ENCODE measurements at places on chromosomes 4 and X. TPM values are rescaled to one million over a fixed set of nuclear protein-coding genes. Genes with fewer than 3 reads are reported as not detected.

The PARM1 gene
- total RNA-seq, result 1.6 TPM

The SPACA5 gene
- total RNA-seq, result not detected

The HGFAC gene
- not detected for total RNA-seq

The CXorf65 gene
- not detected for total RNA-seq

The MTCP1 gene
- 1.4 TPM for total RNA-seq

The SMIM31 gene
- not detected for total RNA-seq

The MAB21L2 gene
- 38.3 TPM for total RNA-seq

DNA sequence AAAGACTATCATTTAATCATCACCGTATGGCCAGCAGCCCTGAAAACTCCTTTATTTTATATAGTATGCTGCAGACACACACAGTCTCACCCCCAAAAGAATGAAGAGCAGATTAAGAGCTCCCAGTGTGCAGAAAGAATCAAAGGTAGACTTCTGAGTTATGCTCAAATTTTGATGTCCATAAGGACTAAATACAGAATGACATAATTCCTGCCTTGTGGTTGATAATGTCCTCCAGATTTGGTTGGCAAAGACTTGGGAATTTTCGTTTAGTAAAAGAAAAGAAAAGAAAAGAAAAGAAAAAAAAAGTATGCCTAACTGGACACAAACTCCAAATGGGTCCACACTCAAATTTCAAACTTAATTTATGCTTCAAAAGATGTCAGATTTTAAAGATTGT, 118.1 kb upstream of the PLAC1 start:
- no peaks in the 10 kb centered on the region for H3K4me1 ChIP-seq
- no peak for DNase-seq
- H3K27me3 ChIP-seq, result no peaks in the 10 kb centered on the region
- H3K36me3 ChIP-seq, result peaks cover 3% of the 10 kb centered on the region
- no peak overlapping the region for H3K4me3 ChIP-seq

DNA sequence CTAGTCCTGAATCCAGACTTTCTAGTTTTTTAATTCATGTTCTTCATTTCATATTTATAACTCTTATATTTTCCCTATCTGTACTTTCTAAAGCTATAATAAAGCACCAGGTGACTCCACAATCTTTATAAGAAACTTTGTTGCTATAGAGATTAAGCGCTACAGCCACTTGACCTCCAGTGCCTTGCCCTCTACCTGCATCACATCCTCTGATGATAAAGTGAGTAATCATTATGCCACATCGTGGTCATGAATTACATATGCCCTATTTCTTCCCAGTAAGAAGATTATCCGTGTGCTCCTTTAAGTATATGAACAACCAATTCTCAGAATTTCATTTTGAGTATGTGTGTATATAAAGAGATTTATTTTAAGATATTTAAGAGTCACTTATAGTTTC, 6.8 kb upstream of the DYNLT3 start:
- no peaks in the 10 kb centered on the region for H3K36me3 ChIP-seq
- no peak for DNase-seq
- H3K27ac ChIP-seq, result no peak overlapping the region
- H3K27me3 ChIP-seq, result no peaks in the 10 kb centered on the region
- H3K4me1 ChIP-seq, result no peaks in the 10 kb centered on the region

DNA sequence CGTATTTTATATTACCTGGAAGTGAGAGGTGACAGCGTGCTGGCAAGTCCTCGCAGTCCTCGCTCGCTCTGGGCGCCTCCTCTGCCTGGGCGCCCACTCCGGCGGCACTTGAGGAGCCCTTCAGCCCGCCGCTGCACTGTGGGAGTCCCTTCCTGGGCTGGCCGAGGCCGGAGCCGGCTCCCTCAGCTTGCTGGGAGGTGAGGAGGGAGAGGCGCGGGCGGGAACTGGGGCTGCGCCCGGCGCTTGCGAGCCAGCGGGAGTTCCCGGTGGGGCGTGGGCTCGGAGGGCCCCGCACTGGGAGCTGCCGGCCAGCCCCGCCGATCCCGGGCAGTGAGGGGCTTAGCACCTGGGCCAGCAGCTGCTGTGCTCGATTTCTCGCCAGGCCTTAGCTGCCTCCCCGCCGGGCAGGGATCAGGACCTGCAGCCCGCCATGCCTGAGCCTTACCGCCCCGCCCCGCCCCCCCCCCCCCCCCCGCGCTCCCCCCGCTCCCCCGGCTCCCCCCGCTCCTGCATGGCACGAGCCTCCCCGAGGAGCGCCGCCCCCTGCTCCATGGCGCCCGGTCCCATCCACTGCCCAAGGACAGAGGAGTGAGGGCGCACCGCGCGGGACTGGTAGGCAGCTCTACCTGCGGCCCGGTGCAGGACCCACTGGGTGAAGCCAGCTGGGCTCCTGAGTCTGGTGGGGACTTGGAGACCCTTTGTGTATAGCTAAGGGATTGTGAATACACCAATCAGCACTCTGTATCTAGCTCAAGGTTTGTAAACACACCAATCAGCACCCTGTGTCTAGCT, 298.9 kb upstream of the MAGEB16 start:
- H3K4me3 ChIP-seq, result no peak overlapping the region
- no peak overlapping the region for H3K27ac ChIP-seq
- no peaks in the 10 kb centered on the region for H3K36me3 ChIP-seq
- H3K27me3 ChIP-seq, result no peaks in the 10 kb centered on the region
- DNase-seq, result no peak
- H3K4me1 ChIP-seq, result no peaks in the 10 kb centered on the region

DNA sequence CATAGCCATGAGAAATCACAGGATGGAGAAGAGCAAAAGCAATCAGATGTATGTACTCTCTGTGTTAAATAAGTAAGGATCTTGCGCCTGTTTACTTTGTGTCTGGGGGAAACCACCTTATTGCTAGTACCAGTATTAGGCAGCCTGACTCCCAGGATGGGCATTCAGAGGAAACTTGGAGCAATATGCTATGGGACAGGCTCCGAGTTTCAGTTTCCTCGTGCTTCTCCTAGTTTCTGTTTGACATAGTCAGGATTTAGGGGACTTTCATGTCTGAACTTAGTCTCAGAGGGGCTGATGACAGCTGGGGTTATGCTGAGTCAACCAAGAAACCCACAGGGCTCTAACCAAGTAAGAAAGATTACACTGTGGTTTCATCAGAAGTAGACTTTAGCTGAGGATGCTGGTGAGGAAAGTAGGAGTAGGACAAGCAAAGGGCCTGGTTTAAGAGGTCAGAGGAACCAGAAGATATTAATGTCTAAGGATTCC, 13.5 kb downstream of the NSUN7 start:
- no peak overlapping the region for H3K27ac ChIP-seq
- no peak overlapping the region for H3K4me3 ChIP-seq
- peaks cover 9% of the 10 kb centered on the region for H3K36me3 ChIP-seq
- H3K4me1 ChIP-seq, result no peaks in the 10 kb centered on the region
- no peak for DNase-seq

- no peak overlapping the region for H3K4me3 ChIP-seq
- no peaks in the 10 kb centered on the region for H3K36me3 ChIP-seq
- H3K27ac ChIP-seq, result no peak overlapping the region
- no peaks in the 10 kb centered on the region for H3K4me1 ChIP-seq
- DNase-seq, result no peak
Measured at GRCh38 chr4:153112041-153112441, 92.2 kb upstream of the TRIM2 start.

GRCh38 chr4:162347156-162347841, 183.5 kb upstream of the FSTL5 start:
- H3K4me3 ChIP-seq, result no peak overlapping the region
- H3K36me3 ChIP-seq, result no peaks in the 10 kb centered on the region
- no peak for DNase-seq
- H3K4me1 ChIP-seq, result no peaks in the 10 kb centered on the region
- no peaks in the 10 kb centered on the region for H3K27me3 ChIP-seq

DNA sequence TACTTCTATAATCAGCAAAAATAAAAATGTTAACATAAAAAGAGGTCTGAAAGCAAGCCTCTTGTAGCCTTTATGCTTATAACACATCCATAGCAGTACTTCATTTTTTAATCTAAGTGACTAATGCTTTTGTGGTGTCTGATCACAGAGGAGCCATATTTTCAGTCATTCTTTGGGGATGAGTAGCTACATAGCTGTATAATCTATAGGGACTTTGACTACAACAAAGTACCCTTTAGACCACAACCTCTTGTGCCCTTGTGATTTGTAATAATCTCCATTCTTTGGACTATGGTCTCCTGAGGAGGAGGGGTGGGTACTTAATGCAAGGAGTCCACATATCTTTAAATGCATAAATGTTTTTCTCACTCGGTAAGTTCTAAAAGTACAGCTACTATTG, 9.6 kb downstream of the DRP2 start:
- no peak overlapping the region for H3K4me3 ChIP-seq
- DNase-seq, result no peak
- no peaks in the 10 kb centered on the region for H3K27me3 ChIP-seq
- H3K36me3 ChIP-seq, result no peaks in the 10 kb centered on the region
- no peaks in the 10 kb centered on the region for H3K4me1 ChIP-seq

- H3K36me3 ChIP-seq, result no peaks in the 10 kb centered on the region
- no peak for DNase-seq
- H3K4me3 ChIP-seq, result no peak overlapping the region
- H3K27me3 ChIP-seq, result no peaks in the 10 kb centered on the region
- H3K4me1 ChIP-seq, result peaks cover 11% of the 10 kb centered on the region
- no peak overlapping the region for H3K27ac ChIP-seq
Measured at GRCh38 chr4:111836601-111837000, 308.7 kb upstream of the FAM241A start.

DNA sequence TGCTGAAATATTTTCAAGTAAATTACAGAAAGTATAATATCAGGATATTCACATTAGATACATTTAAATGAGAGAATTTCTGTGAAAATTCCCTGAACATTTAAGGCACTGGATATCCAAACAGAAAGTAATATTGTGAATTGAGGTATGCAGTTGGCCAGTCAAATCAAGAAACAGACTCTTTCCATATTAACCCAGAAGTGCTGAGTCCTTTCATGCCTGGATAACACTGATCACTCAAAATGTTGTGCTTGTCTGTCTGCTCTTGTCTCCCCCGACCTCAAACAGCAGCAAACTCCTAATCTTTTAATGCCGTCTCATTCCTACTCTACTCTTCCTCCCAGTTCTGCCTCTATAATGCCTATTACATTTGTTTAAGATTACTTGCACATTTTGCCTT, 51.2 kb downstream of the TBC1D9 start:
- H3K4me3 ChIP-seq, result no peak overlapping the region

GRCh38 chr4:179114615-179115014, 1672.4 kb upstream of the AGA start:
- DNase-seq, result no peak
- H3K4me3 ChIP-seq, result no peak overlapping the region
- no peaks in the 10 kb centered on the region for H3K27me3 ChIP-seq
- no peaks in the 10 kb centered on the region for H3K4me1 ChIP-seq
- no peak overlapping the region for H3K27ac ChIP-seq

DNA sequence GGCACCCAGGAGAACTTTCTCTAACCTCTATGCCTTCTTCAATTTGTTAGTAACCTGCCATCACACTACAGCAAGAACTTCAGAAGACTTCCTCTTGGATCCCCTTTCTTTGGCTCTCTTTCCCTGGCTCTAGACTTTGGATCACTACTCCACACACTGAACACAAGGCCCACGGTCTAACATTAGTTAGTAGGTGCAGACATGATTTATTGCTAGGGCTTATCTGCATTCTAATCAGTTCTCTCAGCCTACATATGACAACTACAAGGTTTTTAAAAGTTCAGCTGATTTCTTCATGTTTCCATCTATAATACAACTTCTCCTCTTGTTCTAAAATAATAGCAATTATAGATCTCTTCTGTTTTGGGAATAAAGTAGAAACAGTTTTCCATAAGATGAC, 209.1 kb upstream of the ANXA10 start:
- H3K27ac ChIP-seq, result no peak overlapping the region
- no peaks in the 10 kb centered on the region for H3K36me3 ChIP-seq
- H3K4me1 ChIP-seq, result peaks cover 23% of the 10 kb centered on the region
- no peaks in the 10 kb centered on the region for H3K27me3 ChIP-seq
- no peak for DNase-seq
- H3K4me3 ChIP-seq, result no peak overlapping the region

GRCh38 chrX:35868501-35868900, 51.0 kb upstream of the CFAP47 start:
- H3K4me3 ChIP-seq, result no peak overlapping the region
- H3K27ac ChIP-seq, result no peak overlapping the region

DNA sequence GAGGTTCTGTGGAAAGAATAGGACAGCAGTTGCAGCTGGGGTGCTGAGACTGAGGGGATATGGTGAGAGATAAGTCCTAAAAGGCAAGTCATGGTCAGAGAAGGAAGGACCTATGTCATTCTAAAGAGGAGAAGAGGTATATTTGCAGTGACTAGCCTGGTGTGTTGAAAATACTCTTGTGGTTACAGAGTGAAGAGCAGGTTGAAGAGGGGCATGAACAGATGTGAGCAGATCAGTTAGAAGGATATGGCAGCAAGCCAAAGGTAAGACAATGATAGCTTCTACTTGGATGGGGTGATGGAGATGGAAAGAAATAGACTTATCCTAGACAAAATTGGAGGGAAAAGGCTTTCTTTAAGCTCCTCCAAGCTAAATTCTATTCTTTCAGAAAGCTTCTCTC, 469.8 kb upstream of the CPEB2 start:
- peaks cover 19% of the 10 kb centered on the region for H3K4me1 ChIP-seq
- DNase-seq, result no peak
- no peak overlapping the region for H3K27ac ChIP-seq
- H3K27me3 ChIP-seq, result no peaks in the 10 kb centered on the region

- no peaks in the 10 kb centered on the region for H3K27me3 ChIP-seq
- no peaks in the 10 kb centered on the region for H3K4me1 ChIP-seq
Measured at GRCh38 chr4:70670332-70671014, 4.2 kb upstream of the JCHAIN start.
